Astrocyte of the spinal cord (primary cell): ENCODE measurements at places on chromosomes 3 and 15.

- DNase-seq: peak; percentile 65
These were observed 212.0 kb downstream of the MINAR1 start for GRCh38 chr15:79644091-79644490.

GRCh38 chr15:31392761-31393401 lies 66.2 kb downstream of the KLF13 start:
- no peak for DNase-seq

- no peak for DNase-seq
These were observed 199.7 kb downstream of the ARRDC4 start for GRCh38 chr15:98160236-98160635.

GRCh38 chr3:171026597-171027293 lies at the start of gene SLC2A2:
Gene SLC2A2, minus strand, starts transcription at chr3:171026720. Its CDS starts 50 bp downstream, at chr3:171026670.
- no peak for DNase-seq

DNA sequence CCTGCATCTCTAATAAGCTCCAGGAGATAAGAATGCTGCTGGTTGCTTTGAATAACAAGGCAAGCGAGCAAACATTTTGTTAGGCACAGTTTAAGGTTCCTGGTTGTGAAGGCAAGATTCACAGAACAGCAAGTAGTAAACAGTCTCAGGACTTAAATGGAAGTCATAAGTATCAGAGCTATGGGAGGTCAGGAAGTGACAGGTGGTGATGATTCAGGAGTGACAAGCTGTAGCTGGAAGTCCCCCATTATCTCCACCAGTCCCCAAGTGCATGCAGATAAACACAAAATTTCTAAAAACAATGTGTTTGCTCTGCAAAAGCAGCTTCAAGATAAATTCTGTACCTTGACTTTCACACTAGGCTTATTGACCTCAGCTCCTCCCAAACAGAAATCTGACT lies 3.3 kb downstream of the FETUB start:
- no peak for DNase-seq

DNA sequence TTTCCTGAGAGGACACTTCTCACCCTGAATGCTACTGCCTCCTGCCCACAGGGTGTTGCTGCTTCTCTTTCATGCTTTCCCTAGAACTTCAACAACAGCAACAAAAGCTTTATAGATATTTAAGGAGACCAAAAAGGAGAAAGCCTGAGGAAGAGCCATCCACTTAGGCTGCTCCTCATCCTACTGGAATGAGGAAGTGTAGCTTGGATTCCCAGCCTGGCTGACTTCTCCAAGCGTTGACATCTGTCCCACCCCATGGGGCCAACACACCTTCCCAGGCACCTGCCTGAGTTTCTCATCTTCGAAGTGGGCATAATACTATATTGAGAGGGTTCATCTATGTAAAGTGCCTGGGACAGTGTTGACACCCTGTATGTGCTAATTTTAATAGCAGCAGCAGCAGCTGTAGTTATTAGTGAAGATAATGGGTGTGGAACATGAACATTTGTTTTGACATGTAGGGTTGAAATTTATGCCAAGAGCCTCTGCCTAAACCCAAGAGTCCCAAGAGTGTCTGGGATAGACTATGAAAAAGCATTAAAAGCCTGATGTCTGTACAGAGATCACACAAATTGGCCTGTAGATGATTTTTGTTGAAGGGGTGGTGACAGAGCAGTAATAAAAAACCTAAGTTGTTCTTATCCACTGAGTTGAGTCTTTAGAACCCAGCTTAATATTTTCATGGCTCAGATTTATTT lies 96.5 kb upstream of the PIAS1 start:
- DNase-seq: no peak

GRCh38 chr3:184186184-184186901 lies at the start of gene ABCF3:
Gene ABCF3, plus strand, starts transcription at chr3:184186199. Its CDS starts 9 bp downstream, at chr3:184186208.
- no peak for DNase-seq

- DNase-seq: no peak
These were observed 68.0 kb downstream of the ATP11B start for GRCh38 chr3:182861348-182861747.
